Osteoblast (primary cell): ENCODE measurements at places on chromosomes 5 and 9.

DNA sequence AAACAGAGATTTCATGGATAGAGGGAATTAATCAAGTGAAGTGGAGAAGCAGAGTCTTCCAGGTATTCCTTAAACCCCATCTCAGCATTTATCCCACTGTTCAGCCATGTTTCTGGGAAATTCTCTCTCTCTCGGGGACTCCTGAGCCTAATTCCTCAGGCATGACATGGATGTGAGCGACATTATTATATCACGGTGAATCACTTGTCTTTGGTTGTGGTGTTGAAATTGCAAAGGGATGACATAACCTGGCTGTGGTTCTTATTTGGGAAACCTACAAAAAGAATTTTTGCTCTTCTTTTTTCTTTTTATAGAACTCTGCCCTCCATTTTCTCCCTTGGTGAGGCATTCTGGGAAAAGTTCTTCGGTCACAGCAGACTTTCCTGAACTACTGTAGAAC lies 457.9 kb upstream of the PTGER4 start:
- peak; percentile 18 for DNase-seq

GRCh38 chr5:140399979-140400729 lies 1.5 kb upstream of the ANKHD1 start:
- peak; percentile 31 for DNase-seq

- peak; percentile 42 for DNase-seq
Observed at GRCh38 chr5:147303251-147303650, 68.4 kb downstream of the STK32A start.

DNA sequence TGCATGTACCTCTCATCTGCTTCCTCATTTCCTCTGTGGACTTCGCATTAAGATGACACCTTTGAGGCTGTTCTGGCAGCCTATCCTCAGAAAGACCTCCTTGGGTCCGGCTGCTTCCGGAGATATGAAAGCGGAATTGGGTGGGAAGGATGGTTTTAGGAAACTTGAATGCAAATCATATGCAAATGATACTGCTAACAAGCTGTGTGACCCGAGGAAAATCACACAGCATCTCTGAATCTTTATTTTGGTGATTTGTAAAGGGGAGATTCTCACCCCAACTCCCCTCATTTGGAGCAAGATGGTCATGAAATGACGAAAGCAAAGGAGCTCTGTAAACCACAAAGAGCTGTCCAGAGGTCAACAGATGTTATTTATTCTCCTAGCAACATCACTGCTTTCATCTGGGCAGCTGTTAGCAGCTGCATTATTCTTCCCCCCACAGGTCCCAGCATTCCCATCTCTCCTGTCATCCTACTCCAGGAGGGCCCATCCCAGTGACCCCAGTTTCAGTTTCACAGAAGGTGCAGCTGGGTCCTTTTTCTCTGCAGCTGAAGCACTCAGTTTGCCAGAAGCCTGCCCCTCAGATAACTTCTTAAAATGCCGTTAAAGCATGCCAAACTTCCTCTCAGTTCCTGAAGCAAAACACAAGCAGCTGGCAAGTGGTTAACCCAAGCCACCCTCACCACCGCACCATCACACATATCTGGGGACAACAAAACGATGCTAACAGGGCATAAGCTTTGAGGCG lies 269.5 kb downstream of the SEC61B start:
- peak; percentile 52 for DNase-seq

GRCh38 chr5:36666986-36667385 lies 60.6 kb downstream of the SLC1A3 start:
- DNase-seq = no peak

DNA sequence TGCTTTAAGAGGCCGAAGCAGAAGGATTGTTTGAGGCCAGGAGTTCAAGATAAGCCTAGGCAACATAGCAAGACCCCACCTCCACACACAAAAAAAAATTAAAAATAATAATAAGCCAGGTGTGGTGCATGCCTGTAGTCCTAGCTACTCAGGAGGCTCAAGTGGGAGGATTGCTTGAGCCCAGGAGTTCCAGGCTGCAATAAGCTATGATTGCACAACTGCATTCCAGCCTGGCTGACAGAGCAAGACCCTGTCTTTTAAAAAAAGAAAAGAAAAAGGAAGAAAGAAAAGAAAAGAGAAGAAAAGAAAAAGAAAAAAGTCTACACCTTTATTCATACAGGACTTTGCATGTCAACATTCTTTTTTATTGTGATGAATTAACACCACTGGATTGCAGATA lies 2125.8 kb downstream of the MAT2B start:
- DNase-seq = no peak

GRCh38 chr5:116375926-116376325 lies 198.7 kb downstream of the SEMA6A start:
- no peak for DNase-seq

DNA sequence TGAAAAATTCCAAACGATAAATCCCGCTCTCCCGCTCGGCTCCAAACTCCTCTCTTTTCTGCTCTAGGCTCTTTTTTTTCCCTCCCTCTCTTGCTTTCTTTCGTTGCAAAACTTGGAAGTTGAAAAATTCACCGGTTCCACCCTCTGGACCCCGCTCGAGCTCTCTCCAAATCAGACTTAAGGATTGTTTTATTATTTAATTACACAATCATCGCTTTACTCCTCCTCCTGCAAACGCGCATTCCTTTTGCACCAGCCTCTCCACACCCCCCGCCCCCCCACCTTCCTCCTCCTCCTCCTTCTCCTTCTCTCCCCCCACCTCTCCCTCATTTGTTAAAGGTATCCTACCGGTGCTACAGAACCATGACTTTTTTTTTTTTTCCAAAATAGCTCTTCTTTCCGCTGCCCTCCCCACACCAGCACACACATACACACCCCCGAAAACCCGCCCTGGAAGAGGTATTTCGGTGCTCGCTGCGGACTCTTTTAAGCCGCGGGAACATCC lies 535 bp upstream of the NFIB start:
- DNase-seq = peak; percentile 98
